Left renal cortex interstitium (tissue), 4 donors: ENCODE measurements at places on chromosomes 4 and X. TPM values are rescaled to one million over a fixed set of nuclear protein-coding genes. Genes with fewer than 3 reads are reported as not detected.

- DNase-seq = no peak
Measured at GRCh38 chr4:74659576-74660411, 134.5 kb downstream of the BTC start.

The ENAM gene
- polyA plus RNA-seq = 5.2 TPM

The RIBC1 gene
- polyA plus RNA-seq = 4.1 TPM

DNA sequence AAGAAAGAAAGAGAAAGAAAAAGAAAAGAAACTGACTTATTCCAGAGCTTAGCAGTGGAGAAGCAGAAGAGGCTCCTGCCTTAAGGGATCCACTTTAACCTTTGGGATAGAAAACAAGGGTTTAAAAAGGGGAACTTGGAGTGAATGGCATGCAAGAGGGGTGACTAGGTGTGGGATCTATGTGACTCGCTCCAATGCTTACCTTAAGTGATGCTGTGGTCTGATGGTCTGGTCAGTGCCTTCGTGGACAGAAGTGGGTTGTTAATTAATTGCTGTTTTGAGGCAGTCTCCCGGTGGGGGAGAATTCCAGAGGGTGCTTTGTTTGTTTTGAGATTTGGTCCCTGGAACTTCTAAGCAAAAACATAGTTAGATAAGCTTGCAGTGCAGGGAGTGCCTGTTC, 21.1 kb upstream of the RHOXF1 start:
- no peak for DNase-seq

GRCh38 chr4:89617317-89617716, 219.6 kb downstream of the SNCA start:
- no peak for DNase-seq

The CT45A8 gene
- not detected for polyA plus RNA-seq

DNA sequence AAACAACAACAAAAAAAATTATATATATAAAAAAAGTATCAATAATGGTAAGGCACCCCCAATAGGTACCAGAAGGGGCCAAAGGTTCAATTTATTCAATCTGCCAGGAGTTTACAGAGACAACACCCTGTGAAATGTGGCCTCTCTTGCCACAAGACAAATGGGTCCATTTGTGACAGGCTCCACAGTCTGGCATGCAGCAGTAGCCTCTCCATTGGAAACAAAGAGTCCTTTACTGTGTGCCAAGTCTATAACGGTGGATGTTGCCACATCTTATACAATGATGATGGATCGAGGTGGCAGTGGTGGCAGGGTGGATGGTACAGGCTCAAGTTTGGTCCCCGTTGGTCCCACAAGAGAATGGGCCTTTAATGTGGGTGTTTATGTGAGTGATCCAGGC, 70.1 kb upstream of the SH3RF1 start:
- no peak for DNase-seq

- no peak for DNase-seq
Measured at GRCh38 chrX:115330498-115331168, 41.1 kb downstream of the LUZP4 start.

DNA sequence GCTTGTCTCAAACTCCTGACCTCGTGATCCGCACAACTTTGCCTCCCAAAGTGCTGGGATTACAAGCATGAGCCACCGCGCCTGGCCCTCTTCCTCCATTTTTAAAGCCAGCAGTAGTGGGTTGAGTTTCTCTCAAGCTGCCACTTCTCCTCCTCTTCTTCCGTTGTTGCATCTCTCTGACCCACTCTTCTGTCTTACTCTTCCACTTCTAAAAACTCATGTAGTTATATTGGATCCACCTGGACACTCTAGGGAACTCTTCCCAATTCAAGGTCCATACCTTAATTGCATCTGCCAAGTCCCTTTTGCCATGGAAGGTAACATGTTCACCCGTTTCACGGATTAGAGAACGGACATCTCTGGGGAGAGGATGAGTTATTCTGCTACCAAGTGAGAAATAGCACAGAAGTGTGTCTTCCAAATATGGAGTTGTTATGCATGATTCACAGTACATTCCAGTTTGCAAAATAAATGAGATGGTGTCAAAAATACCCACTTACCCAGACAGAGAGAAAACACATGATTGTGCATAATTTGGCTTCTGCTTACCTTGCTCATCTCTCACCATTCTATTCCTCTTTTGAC, 51.8 kb downstream of the GBA3 start:
- no peak for DNase-seq

- no peak for DNase-seq
Measured at GRCh38 chrX:110657073-110657472, 138.5 kb downstream of the CHRDL1 start.

DNA sequence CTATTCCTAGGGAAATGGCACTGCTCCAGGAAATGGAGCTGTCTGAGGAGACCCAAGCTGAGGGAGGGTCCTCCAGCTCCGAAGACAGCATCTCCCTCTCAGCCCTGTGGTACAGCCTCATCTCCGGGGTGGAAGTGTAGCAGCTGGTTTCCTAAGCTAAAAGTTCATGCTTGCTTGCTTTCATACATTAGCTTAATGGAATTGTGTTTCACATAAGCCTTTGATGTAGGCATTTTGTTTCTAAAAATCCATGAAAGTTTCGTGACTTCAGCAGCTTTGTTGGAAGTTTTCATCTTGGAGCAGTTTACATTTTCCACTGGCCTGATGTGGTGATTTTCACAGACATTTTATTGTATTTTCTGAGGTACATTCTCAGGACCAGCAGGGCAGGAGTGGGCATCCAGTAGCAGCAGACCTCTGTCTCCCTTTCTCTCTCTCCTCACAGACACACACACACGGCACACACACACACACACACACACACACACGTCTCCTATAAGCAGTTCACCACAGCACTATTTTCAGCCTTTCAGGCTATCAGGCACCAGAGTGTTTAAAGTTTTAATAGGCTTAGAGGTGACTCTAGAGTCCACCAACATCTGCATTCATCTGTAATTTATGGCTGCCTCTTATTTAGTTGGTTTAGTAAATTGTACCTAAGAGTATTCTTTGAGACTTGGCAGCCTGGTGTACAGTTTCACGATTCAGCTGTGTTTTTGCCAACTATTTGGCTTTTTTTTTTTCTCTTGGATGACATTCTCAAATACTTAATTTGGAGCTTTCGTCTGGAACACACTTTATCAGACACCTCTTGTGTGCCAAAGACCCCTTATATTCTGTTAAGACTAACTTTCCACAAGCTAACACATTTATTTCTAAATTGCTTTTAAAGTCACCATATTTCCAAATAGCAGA, 225.8 kb upstream of the SFRP2 start:
- DNase-seq = peak; percentile 43

DNA sequence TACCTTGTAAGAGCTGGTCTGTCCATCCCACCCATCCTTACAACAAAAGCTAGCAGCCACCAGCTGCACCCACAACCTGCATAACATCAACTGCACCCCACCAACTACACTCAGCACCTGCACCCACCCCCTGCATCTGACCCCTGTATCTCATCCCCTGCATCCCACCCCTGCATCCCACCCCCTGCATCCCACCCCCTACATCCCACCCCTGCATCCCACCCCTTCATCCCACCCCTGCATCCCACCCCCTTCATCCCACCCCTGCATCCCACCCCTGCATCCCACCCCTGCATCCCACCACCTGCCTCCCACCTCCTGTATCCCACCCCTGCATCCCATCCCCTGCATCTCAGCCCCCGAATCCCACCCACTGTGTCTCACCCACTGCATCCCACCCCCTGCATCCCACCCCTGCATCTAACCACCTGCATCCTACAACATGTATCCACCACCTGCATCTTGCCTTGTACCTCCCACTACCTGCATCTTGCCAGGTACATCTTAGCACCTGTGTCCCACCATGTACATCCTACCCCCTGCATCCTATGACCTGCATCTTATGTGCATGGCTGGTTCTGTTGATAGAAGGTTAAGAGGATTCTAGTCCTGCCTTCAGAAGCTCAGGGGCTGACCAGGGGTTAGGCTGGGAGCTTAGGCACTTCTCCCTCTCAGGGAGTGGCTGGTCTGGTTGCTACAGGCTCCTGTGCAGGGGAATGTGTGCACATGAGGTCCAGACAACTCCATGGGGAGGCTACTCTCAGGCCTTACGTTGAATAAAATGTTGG, 9.4 kb downstream of the TMEM271 start:
- DNase-seq = no peak

The F8A3 gene
- polyA plus RNA-seq = 8.2 TPM

The RAB9A gene
- 24.6 TPM for polyA plus RNA-seq

- no peak for DNase-seq
Measured at GRCh38 chr4:20629186-20630106, 70.8 kb upstream of the PACRGL start.

The FRG1 gene
- 61.7 TPM for polyA plus RNA-seq

The RHOXF2 gene
- polyA plus RNA-seq = not detected

DNA sequence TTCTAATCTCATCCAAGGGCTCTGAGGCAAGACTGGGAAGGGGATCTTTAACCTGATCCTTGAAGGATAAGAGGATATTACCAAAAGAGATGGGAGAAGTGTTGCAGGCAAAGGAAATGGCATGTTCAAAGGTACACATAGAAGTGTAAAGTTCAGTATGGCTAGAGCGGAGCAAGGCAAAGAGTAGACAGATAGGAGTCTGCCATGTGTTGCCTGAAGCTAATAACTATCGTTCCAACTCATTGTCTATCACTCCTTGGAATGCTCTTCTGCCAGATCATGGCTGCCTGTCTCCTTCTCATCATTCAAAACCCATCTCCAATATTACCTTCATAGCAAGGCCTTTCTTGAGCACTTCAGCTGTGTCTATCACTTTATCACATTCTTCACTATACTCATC, 55.2 kb upstream of the IL1RAPL2 start:
- no peak for DNase-seq

The ART3 gene
- 0.51 TPM for polyA plus RNA-seq

The SMARCA1 gene
- 112 TPM for polyA plus RNA-seq

GRCh38 chr4:185640811-185641675, 105.7 kb upstream of the PDLIM3 start:
- no peak for DNase-seq

The CTAG1A gene
- polyA plus RNA-seq = not detected

The PLS3 gene
- 341 TPM for polyA plus RNA-seq
